ENCODE measurements at places on chromosomes 6 and 20. TPM values are rescaled to one million over a fixed set of nuclear protein-coding genes. Genes with fewer than 3 reads are reported as not detected.

The PPP1R16B gene
- 9.0 TPM for total RNA-seq

The CTCFL gene
- total RNA-seq: not detected

GRCh38 chr20:55160996-55161395 is 685.6 kb downstream of the DOK5 start:
- no peak for DNase-seq

DNA sequence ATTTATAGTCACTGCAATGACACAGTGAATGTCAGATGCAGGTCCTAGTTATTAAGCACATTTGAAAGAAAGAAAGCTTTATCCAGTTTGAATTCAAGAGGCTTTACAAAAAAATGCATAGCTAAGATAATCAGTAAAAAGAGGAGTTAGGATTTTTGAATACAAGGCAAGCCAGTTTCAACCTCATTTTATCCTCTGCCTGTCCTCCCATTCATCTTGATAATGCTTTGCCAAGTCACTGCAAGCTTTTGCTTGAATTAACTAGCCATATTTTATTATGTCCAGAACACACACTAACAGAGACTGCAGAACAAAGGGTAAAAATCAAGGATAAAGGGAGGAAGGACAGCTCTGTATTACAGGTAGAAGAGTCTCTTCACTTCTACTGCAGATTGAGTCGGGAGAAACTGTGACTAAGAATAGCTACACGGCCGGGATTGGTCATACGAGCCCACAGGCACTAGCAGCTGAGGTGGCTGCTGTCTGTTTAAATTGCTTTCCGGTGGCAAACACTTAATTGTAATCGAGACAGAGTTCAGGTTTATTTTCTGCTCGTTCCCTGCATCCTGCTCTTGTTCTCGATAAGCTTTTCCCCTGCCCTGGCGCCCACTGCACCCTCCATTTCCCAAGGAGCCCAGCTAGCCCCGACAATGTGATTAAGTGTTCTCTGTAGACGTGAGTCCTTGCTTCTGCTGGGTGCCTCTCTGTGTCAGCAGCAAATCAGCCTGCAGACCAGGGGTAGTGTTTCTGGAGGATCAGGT is 30.5 kb upstream of the AKAP12 start:
- DNase-seq: no peak

DNA sequence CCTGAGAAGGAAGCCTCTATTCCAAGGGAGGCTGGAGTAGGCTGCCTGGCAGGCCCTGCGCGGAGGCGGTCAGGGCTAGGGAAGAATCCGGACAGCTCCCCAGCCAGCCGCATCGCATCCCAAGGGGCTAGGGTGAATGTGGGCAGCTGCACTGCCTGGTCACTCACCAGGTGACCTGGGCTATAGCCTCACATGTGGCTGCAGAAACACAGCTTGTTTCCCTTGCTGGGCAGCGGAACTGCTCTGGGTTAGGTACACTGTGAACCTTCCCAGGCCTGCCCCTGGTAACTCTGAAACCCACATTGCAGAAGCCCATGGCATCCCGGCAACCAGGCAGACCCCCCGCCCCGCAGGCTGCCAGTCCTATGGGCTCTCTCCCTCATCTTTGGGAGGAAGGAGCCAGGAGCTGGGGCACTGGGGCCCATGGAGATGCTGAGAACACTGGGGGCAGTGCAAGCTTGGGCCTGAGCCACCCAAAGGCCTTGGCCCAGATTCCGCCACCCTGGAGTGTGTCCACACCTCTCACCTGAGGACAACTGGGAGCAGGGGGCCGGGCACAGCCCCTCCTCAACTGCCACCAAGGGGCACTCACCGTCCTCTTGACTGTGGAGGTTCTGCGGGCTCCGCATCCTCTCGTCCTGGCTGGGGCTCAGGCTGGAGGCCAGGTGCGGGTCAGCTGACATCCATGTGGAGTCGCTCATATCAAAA is 111.0 kb downstream of the NOL4L start:
- DNase-seq: peak; percentile 68

DNA sequence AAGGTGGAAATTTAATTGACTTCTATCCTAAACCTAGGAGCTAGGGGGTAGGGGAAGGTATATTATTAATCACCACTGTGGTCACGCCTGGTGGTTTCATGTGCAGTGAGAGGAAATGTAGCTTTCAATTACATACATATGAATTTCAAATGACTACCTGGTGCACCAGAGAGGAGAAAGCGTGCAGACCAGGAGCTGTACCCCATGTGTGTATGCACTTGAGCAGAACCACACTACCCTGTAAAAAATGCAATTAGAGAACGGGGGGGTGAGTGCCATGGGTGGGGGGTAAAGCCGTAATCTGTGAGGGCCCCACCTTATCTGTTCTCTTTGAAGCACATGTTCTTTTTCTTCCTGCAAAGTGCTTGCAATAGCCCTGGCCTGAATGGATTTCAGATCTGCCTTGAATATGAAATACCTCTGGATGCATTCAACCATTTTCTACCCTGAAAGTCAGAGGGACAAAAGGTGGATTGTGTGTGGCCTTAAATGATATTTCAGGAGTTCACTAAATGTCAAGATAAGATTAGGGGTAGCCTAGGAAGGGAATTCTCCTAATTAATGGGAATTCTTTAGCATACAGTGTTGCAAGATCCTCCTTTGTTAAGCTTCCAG is 30.9 kb upstream of the EDN3 start:
- no peak for DNase-seq
